ENCODE measurements at places on chromosomes 2 and 18. TPM values are rescaled to one million over a fixed set of nuclear protein-coding genes. Genes with fewer than 3 reads are reported as not detected.

GRCh38 chr2:80530442-80531064 is 226.0 kb upstream of the LRRTM1 start:
- DNase-seq = no peak

FOXI3 gene
- polyA plus RNA-seq = 0.07 TPM

RFTN2 gene
- polyA plus RNA-seq = 32.1 TPM

GRCh38 chr2:240395896-240396622 is 39.4 kb upstream of the GPC1 start:
- no peak for DNase-seq

GRCh38 chr2:113214141-113214540 is 40.4 kb downstream of the PSD4 start:
- DNase-seq = no peak

- DNase-seq = no peak
Measured at GRCh38 chr2:234305846-234306245, 191.0 kb downstream of the ARL4C start.

DNA sequence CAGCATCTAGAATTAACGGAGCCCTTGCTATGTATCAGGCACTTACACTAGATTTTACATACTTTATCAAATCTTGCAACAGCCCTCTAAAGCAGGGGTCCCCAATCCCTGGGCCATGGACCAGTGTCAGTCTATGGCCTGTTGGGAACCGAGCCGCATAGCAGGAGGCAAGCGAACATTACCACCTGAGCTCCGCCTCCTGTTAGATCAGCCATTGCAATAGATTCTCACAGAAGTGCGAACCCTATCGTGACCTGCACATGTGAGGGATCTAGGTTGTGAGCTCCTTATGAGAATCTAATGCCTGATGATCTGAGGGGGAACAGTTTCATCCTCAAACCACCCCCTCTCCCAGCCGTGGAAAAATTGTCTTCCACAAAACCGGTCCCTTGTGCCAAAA is 13.4 kb downstream of the DNAJB2 start:
- DNase-seq = no peak

PMAIP1 gene
- 3.3 TPM for polyA plus RNA-seq

SERPINB12 gene
- polyA plus RNA-seq = not detected

DNA sequence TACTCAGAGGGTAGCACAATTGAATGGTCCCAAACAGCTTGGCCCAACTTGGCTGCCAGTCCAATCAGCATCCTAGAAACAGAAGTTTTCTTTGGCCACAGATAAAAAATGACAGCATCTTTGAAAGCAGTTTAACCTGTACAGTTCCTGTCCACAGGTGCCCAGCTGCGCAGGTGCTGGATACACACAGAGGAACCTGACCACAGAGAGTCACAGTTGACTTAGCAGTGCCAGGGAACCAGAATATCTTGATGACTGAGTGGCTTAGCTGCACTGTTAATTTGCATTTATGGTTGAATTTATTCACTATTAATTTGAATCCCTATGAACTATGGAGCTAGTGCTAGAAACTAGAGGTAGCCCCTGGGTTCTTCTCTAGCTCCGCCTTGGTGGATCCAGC is 93.7 kb downstream of the TPGS2 start:
- DNase-seq = no peak

All from right lung (tissue), 10 donors.